ENCODE measurements at places on chromosomes 5 and 9. TPM values are rescaled to one million over a fixed set of nuclear protein-coding genes. Genes with fewer than 3 reads are reported as not detected.
A peak's percentile ranks its signal among the peaks of the same experiment; 100 is the strongest.

DNA sequence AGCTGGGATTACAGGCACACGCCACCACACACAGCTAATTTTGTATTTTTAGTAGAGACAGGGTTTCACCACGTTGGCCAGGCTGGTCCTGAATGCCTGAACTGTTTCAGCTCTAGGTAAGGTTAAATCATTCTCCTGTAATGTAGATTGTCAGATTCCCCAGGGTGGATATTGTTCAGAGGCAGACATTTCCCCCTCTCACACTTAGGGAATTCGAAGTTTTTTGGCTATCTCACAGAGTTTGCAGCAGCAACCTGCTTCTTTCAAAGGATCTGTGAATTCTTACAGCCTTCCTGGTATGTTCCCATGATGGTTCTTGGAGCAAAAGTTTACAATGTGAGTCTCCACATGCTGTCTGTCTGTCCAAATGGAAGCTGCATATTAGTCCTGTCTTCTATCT is 15.6 kb upstream of the DIRAS2 start:
- no peak for DNase-seq
- H3K27ac ChIP-seq = no peak overlapping the region
- no peaks in the 10 kb centered on the region for H3K27me3 ChIP-seq
- H3K36me3 ChIP-seq = no peaks in the 10 kb centered on the region
- H3K4me3 ChIP-seq = no peak overlapping the region
- H3K4me1 ChIP-seq = no peaks in the 10 kb centered on the region

DNA sequence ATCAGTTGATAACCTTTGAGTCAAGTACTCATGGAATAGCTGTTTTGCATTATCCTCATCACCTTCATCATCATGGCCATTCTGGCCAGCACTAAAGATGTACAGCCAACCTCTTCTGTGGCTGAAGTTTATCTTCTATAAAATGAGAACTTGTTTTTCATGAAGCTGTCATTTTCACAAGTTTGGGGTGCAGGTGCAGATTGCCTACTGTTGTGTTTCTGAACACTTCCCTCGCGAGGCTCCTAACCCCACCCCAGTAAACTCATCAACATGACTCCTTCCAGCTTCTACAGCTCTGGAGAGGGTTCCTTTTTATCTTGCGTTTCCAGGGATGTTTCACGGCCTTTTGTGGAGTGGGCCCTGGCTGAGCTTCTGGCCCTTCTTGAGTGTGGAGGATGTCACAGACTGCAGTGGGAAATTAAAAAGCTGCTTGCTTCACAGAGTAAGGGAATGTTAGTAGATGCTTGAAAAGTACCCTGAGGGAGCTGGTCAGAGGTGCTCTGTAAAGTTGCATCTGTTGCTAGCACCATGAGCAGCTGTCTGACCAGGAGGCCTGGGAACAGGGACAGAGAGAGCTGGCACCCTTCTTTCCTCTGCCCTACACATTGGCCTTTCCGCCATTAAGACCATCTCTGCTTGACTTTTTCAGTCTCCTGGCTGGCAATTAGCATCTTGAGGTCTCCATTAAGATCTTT is 24.9 kb downstream of the SYK start:
- H3K4me3 ChIP-seq = no peak overlapping the region
- no peak for DNase-seq
- peaks cover 20% of the 10 kb centered on the region for H3K36me3 ChIP-seq
- no peaks in the 10 kb centered on the region for H3K27me3 ChIP-seq
- peak overlapping the region; percentile 1 for H3K27ac ChIP-seq
- H3K4me1 ChIP-seq = peaks cover 38% of the 10 kb centered on the region

GRCh38 chr5:145619806-145620310 is 215.3 kb downstream of the PRELID2 start:
- no peaks in the 10 kb centered on the region for H3K36me3 ChIP-seq
- H3K4me3 ChIP-seq = no peak overlapping the region
- no peak overlapping the region for H3K27ac ChIP-seq
- no peak for DNase-seq

GRCh38 chr9:10252174-10252573 is 360.6 kb downstream of the PTPRD start:
- no peak for DNase-seq
- H3K36me3 ChIP-seq = no peaks in the 10 kb centered on the region
- no peak overlapping the region for H3K4me3 ChIP-seq
- H3K27ac ChIP-seq = no peak overlapping the region
- no peaks in the 10 kb centered on the region for H3K4me1 ChIP-seq

- H3K4me1 ChIP-seq = no peaks in the 10 kb centered on the region
- no peak overlapping the region for H3K4me3 ChIP-seq
- H3K36me3 ChIP-seq = no peaks in the 10 kb centered on the region
- no peak for DNase-seq
- no peak overlapping the region for H3K27ac ChIP-seq
- no peaks in the 10 kb centered on the region for H3K27me3 ChIP-seq
Measured at GRCh38 chr5:154242964-154243376, 52.4 kb downstream of the GALNT10 start.

- H3K4me1 ChIP-seq = no peaks in the 10 kb centered on the region
- H3K27me3 ChIP-seq = no peaks in the 10 kb centered on the region
- H3K27ac ChIP-seq = no peak overlapping the region
- peaks cover 26% of the 10 kb centered on the region for H3K36me3 ChIP-seq
Measured at GRCh38 chr9:128340691-128341434, 536 bp downstream of the SLC27A4 start.

DNA sequence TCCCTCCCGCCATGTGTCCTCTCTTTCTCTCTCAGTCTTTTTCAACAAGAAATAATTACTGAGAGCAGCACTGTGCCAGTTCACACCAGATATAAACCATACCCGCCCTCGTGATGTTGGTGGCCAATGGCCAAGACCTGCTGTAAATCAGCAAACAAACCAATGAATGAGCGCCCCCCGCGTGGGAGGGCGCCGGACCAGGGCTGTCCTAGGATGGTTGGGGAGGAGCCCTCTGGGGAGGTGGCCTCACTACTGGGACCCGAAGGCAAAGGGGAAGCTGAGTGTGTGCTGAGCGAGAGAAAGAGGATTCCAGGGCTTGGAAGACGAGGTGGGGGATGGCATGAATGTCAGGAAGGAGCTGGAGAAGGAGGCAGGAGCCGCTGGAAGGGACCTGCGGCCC is 51.2 kb upstream of the BARHL1 start:
- no peak for DNase-seq
- H3K4me3 ChIP-seq = no peak overlapping the region
- no peak overlapping the region for H3K27ac ChIP-seq
- no peaks in the 10 kb centered on the region for H3K4me1 ChIP-seq
- H3K27me3 ChIP-seq = no peaks in the 10 kb centered on the region

DNA sequence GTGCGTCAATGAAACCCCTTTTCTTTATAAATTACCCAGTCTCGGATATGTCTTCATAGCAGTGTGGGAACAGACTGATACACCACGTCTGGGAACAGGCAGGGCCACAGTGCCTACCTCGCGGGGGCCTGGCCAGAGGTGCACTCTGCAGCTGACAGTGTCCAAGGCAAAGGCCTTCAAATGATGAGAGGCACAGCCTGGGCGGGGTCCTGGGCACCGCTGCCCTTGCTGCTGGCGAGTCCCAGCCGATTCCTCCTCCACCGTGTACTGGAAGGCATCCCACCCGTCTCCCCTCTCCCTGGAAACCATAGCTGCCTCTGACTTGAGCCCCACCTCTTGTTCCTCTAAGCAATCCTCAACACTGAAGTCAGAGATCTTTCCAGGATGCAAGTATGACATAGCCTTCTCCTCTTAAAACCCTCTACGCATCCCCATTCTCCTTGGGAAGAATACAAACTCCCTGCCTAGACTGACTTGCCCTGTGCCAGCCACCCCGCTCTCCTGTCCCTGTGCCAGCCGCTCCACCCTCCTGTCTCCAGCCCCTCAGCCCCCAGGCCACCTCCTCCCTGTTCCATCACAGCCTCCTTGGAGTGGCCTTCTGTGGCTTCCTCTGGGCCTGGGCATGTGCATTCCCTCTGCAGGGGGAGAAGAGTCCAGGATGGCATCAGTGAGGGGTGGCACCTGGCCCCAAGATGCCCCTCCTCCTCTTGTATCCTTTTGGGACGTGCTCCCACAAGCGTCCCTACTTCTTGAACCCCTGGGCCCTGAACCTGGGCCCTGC is 8.1 kb upstream of the COL5A1 start:
- H3K27ac ChIP-seq = no peak overlapping the region
- H3K27me3 ChIP-seq = no peaks in the 10 kb centered on the region
- H3K4me1 ChIP-seq = no peaks in the 10 kb centered on the region
- H3K4me3 ChIP-seq = no peak overlapping the region
- DNase-seq = no peak

DNA sequence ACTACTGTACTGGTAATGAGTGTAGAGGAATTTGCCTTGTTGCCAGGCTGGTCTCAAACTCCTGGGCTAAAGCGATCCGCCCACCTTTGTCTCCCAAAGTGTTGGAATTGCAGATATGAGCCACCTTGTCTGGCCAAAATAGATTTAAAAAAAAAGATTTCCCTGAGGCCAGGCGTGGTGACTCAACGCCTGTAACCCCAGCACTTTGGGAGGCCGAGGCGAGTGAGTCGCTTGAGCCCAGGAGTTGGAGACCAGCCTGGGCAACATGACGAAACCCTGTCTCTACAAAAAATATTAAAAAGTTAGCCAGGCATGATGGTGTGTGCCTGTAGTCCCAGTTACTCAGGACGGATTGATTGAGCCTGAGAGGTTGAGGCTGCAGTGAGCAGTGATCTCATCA is 62.5 kb downstream of the IPO11 start:
- no peak for DNase-seq
- H3K27me3 ChIP-seq = no peaks in the 10 kb centered on the region
- H3K4me1 ChIP-seq = no peaks in the 10 kb centered on the region
- peaks cover 3% of the 10 kb centered on the region for H3K36me3 ChIP-seq

DNA sequence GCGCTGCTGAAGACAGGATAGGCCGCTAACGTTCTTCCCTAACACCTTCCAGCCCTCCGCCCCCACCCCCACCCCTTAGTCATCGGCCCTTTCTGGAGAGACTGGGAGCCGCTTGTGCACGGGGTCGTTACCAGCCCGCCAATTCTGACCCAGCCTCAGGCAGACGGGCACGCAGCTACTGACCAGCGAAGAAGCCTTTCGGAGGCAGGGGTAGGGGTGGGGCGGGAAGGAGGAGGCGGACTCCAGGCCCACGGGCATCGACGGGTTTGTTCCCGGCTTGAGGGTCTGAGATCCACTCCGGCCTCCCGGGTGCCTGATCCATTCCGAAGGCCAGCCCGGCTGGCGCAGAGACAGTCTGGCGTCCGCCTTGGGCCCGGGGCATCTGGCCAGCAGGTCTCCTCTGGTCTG is 729 bp upstream of the HAND1 start:
- no peak overlapping the region for H3K4me3 ChIP-seq
- H3K4me1 ChIP-seq = peaks cover under 1% of the 10 kb centered on the region
- no peaks in the 10 kb centered on the region for H3K36me3 ChIP-seq

MELK gene
- polyA plus RNA-seq = 3.4 TPM

MYORG gene
- polyA plus RNA-seq = 1.3 TPM

PCDHGA5 gene
- 0.18 TPM for polyA plus RNA-seq

All from thymus (tissue), 14 donors.